Left renal cortex interstitium (tissue), 4 donors: ENCODE measurements at places on chromosomes 3 and 15. TPM values are rescaled to one million over a fixed set of nuclear protein-coding genes. Genes with fewer than 3 reads are reported as not detected.

DNA sequence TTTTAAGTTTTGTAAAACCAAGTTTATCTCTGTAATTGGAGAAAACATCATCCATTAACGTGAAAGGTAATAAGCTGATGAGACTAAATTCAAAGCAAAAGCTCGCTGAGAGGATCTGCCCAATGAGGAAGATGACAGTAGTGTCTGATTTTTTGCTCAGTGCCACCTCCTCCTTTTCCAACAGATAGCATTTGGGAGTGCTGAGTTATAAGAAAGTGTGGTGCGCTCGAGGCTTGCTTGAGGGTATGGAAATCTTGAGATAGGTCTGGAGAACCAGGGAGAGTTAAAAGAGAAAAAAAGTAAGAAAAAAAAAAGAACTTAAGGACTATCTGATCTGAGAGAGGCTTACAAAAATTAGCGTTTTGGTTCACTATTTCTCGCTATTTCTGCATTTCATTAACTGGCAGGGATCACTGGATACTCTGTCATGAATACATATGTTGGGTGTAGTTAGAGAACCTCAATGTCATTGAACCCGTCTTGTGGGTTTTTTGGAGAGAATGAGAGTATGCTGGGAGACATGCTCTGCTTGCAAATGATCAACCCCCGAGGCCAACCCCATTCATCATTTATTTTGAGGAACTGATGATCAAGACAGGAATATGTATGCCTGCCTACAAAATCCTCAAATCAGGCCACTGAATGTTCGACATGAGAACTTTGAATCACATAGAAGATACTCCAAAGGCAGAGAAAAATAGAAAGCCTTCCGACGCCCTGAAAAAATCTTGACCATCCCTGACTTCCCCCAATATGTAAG lies 973 bp upstream of the USP13 start:
- no peak for DNase-seq

DNA sequence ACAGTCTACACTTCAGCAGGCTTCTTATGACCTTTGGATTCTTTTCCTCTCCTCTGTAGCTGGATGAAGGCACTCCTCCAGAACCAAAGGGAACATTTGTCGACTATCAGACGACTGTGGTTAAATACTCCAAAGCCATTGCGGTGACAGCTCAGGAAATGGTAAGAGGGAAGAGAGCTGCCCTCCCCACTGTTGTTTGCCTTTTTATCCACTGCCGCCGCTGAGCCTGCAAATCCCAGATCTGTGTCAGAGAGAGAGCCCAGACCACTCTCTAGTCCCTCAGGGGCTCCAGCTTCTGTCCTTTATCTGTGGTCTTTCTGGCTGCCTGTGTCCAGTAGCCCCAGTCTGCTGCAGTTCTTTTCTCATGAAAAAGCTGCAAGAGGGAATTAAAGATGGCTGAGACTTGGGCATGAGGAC lies 261.5 kb upstream of the TPM1 start:
- no peak for DNase-seq

CHRNA5 gene
- polyA plus RNA-seq: 6.3 TPM

NAALADL2 gene
- 17.1 TPM for polyA plus RNA-seq

GOLGA6A gene
- polyA plus RNA-seq: 0.31 TPM

GRCh38 chr15:68418611-68419161 lies 13.3 kb downstream of the ITGA11 start:
- no peak for DNase-seq

- DNase-seq: no peak
These were observed 197.6 kb downstream of the PDZRN3 start for GRCh38 chr3:73427048-73427706.

DNA sequence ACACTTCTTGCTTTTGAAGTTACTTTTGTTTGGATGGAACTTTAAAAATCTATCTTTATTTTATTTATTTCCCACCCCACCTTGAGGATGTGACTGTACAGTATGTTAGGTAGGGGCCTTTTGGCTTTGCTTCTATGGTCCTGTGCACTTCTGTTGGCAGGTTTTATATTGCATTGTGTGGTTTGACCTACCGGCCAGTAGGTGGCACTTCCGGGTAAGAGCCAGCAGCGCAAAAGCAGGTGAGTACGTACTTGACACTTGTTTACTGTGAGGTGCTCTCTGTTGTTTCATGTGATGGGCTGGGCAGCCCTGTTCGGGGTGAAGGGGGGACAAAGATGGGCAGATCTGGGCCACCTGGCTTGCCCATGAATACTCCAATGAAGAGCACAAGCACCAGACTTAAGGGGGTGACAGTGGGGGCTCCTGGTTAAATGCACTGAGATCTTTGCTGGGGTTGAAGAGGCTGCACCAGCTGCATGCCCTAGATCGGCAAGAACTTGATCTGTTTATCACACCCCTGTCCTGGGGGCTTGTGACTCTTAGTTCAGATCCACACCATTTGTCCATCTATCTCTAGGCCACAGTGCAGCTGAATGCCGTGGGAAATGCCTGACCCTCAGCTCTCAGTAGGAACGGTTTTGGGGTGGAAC lies 131.6 kb downstream of the NLGN1 start:
- DNase-seq: no peak

SGO1 gene
- 8.3 TPM for polyA plus RNA-seq

CACNA1D gene
- polyA plus RNA-seq: 11.0 TPM

DNA sequence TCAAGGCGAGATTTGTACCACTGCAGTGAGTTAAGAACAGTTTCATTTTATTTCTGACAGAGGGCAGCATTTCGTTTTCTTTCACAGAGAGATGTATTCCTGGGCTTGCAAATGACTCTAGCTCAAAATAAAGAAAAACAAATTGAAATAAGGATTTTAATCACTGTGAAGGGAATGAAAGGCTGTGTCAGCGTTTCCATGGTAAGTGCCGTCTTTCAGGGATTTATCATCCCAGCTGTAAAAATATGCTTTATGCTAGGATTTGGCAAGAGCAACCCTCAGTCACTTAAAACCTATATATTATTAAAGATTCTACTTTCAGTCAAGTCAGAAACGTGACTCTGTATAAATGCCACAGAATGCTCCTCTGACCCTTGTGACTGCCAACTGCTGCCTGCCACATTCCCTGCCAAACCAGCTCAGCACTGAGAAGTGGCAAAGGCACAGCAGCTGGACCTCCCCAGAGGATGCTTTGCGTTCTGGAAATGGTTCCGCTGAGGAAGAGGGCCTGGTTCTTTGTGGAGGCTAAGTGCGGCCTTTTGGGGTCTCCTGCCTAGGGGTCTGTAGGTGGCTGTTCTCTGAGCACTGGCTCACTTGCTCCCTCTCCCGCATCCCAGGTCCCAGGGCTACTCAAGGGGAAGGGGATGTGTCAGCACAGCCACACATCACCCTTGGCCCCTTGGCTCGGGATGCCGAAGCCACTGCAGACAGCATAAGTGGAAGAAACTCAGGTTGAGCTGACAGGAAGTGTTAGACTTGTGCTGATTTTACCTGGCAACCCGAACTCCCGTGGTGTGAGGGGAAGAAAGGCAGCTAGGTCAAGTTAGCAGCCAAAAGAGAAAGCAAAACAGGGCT lies 56.6 kb upstream of the POMGNT2 start:
- DNase-seq: no peak

FBXW12 gene
- polyA plus RNA-seq: 0.99 TPM

DNA sequence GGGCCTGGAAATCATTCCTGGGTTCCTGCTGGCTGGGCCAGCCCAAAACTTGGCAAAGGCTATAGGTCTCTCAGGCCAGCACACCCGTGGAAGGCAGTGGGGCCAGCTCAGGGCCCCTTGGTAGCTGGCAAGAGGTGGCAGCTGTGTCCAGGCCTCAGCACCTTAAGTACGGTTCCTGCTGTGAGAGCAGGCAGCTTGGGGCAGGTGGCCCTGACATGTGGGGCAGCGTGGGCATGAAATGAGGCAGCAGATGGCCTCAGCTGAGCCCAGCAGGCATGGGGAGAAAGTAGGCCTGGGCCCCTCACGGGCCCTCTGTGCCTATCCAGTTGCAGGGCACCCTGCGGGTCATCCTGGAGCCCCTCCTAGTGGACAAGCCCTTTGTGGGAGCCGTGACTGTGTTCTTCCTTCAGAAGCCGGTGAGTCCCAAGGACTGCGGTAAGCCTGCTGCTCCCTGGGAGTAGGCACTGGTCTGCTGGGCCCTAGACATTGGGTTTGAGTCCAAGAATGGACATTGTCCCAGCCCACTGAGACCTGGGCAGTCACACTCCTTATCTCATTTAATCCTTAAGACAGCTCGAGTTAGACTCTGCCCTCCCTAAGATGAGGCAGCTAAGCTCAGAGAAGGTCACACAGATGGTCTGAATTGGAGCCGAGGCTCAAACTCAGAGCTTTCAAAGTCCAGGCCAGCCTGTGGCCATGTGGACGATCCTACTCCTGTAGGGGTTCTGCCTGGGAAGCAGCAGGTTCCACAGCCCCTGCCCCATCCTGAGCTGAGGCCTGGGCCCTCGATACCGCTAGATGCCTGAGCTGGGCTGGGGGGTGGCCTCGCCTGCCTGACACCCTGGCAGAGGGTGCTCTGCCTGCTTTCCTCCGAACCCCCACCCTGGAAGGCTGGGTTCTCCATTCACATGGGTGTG lies 25.5 kb downstream of the ESYT3 start:
- DNase-seq: no peak

SLC6A20 gene
- 0.11 TPM for polyA plus RNA-seq

GRCh38 chr15:58525991-58526421 lies 94.2 kb downstream of the LIPC start:
- DNase-seq: no peak

DNA sequence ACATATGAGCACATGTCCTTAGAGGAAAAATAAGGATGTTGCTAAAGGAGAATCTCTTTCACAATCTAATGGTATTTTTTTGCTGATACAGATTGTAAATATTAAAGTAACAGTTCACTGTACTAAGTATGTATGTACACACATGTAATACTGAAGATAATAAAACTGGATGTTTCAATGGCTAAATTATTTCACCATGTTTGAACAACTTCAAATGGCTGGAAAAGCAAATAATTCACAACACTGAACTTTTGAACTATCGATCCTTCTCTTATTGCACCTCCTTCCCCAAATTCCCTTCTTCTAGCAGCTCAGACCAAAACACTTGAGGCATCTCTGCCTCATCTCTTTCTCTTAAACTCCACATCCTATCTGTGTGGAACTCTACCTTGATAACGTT lies 149.5 kb downstream of the EPHA3 start:
- DNase-seq: no peak

MUSTN1 gene
- polyA plus RNA-seq: 1.6 TPM

DNA sequence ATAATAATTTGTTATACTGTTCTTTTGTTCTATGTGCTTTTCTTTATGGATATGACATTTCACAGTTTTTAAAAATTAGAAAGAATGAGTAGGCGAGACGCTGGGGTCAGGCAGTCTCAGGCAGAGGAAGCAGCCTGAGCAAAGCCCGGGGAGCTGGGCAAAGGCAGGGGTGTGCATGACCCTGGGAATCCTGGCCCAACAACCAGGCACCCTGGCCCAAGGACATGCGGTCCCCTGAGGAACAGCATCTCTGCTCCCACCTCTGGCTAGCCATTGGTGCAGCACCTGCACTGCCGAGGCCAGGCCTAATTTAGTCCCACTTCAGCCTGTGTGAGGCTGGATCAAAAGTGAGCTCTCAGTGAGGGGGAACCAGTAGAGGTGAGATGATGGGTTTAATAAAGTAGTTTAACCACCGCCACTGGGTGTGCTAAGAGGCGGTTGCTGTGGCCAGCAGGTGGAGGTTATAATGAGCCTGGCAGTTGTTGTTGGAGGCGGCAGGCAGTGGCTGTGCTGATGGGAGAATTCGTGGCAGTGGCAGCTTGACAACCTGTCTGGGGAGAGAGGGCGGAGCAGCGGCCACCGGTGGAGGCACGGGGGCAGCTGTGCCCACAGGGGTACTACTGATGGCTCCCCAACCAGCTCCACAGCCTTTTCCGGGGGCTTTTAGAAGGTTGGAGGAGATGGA lies 41.5 kb downstream of the PRKCD start:
- DNase-seq: no peak

A4GNT gene
- polyA plus RNA-seq: 2.6 TPM

- DNase-seq: no peak
These were observed 55.1 kb downstream of the DNAJB8 start for GRCh38 chr3:128411574-128412064.

DNA sequence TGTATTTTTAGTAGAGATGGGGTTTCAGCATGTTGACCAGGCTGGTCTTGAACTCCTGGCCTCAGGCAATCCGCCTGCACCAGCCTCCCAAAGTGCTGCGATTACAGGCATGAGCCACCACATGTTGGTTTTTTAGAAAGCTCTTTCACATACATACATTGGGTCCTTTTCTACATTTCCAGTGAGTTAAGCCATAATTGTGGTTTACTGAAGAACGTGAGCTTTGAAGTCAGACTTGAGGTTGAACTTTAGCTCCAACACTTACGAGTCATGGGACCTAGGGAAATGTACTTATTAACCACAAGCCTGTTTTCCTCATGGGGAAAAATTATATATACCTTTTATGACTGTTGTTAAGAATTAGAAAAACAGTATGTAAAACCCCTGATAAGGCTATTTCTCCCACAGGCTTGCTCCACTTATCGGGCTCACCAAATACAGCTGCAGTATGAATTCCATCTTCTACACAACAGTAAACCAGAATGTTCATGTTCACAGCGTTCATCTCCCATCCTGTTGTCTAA lies 39.0 kb downstream of the GPR160 start:
- no peak for DNase-seq
